H54 (cell line): ENCODE measurements at places on chromosomes 1 and 21.

GRCh38 chr1:16013220-16013907, 4.5 kb downstream of the HSPB7 start:
- peak; percentile 69 for DNase-seq

DNA sequence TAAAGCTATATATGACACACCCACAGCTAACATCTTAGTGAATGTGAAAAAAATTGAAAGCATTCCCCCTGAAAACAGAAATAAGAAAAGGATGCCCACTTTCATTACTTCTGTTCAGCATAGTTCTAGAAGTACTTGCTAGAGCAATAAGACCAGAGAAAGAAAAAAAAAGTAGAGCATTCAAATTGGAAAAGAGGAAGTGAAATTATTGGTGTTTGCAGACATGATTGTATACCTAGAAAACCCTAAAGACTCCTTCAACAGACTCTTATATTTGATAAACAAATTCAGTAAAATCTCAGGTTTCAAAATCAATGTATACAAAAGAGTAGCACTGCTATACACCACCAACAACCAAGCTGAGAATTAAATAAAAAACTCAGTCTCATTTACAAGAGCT, 1461.0 kb downstream of the AMY1C start:
- no peak for DNase-seq

GRCh38 chr1:222251847-222252246, 296.1 kb downstream of the HHIPL2 start:
- DNase-seq, result no peak

DNA sequence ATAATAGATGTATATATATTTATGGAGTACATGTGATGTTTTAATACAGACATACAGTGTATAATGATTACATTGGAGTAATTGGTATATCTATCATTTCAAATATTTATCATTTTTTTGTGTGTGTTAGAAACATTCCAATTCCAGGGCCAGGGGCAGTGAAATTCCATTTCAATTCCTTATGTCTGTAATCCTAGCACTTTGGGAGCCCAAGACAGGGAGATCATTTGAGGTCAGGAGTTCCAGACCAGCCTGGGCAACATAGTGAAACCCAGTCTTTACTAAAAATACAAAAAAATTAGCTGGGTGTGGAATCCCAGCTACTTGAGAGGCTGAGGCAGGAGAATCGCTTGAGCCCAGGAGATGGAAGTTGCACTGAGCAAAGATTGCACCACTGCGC, 30.4 kb upstream of the PDC start:
- no peak for DNase-seq

GRCh38 chr1:203569490-203570318, 56.9 kb upstream of the ATP2B4 start:
- DNase-seq, result peak; percentile 38

GRCh38 chr1:86912281-86912900, 1.5 kb downstream of the SELENOF start:
- DNase-seq, result no peak

- no peak for DNase-seq
Measured at GRCh38 chr21:33293811-33294216, 27.6 kb downstream of the IL10RB start.

DNA sequence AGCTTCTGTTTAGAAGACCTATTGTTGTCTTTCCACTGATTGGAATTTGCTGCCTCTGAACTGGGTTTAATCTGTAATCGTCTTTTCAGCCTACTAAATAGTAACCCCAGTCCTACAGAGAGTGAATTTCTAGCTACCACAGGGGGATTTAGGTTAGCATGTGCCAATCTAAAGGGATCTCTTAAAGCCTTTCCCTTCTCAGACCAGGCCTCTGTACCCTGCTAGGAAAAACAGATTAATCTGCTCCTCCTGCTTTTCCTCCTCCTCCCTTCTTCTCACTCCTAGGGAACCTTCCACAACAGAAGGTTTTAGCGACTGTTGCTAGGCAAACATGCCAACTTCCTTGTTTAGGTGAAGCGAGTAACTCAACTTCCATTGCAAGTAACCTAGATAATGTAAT, 1.3 kb upstream of the RC3H1 start:
- no peak for DNase-seq
